Muscle of leg (tissue), 16 donors: ENCODE measurements at places on chromosomes 12 and 14. TPM values are rescaled to one million over a fixed set of nuclear protein-coding genes. Genes with fewer than 3 reads are reported as not detected.

DNA sequence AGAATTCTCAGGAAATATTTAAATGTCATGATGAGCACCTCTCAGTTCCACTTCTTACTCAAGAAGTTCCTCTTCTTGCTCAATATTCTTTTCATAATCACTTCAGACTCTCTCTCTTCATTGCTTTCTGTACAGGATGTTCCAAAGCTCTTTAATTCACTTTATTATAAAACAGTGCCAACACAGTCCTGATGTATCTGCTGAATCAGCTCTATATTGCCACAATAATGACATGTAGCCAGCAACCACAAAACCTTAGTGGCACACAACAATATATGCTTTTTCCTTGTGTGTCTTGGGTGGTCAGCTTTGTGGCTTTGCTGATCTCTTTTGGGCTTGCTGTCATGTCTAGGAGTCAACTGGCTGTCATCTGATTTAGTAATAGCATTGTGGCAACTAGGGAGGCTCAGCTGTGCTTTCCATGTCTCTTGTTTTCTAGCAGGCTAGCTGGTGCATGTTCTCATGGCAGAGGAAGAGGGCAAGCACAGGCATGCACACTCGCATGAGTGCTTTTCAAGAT lies 52.8 kb upstream of the SLC2A13 start:
- no peaks in the 10 kb centered on the region for H3K36me3 ChIP-seq
- no peaks in the 10 kb centered on the region for H3K27me3 ChIP-seq
- no peak for DNase-seq
- H3K27ac ChIP-seq: no peak overlapping the region
- no peaks in the 10 kb centered on the region for H3K4me1 ChIP-seq
- H3K4me3 ChIP-seq: no peak overlapping the region

DNA sequence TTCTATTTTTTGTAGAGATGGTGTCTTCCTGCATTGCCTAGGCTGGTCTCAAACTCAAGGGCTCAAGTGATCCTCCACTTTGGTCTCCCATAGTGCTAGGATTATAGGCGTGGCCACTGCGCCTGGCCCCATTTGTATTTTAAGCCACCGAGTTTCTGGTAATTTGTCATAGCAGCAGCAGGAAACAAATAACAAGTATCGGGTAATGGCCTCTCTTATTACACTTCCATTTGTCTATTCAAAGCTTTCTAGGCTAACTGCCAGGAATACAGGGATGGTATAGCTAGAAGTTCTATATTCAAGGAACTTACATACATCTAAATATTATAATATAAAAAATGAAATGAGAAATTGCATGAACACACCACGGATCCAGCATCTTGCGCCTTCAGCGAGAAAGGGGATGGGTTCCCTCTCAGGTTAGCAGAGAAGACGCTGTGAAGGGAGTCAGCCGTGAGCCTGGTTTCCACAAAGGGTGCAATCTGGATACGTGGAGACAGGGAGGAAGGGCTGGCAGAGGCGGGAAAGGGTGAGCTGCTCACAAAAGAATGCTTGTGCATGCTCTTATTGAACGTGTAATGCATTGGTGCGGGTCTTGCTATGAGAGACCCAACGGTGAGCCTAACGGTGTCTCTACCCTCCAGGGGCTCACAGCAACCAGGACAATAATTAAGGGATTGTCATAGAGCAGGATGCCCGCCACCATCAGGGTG lies 9.5 kb downstream of the BDKRB1 start:
- H3K27ac ChIP-seq: no peak overlapping the region
- H3K4me1 ChIP-seq: peaks cover 56% of the 10 kb centered on the region
- H3K27me3 ChIP-seq: no peaks in the 10 kb centered on the region
- H3K4me3 ChIP-seq: no peak overlapping the region
- no peaks in the 10 kb centered on the region for H3K36me3 ChIP-seq

DNA sequence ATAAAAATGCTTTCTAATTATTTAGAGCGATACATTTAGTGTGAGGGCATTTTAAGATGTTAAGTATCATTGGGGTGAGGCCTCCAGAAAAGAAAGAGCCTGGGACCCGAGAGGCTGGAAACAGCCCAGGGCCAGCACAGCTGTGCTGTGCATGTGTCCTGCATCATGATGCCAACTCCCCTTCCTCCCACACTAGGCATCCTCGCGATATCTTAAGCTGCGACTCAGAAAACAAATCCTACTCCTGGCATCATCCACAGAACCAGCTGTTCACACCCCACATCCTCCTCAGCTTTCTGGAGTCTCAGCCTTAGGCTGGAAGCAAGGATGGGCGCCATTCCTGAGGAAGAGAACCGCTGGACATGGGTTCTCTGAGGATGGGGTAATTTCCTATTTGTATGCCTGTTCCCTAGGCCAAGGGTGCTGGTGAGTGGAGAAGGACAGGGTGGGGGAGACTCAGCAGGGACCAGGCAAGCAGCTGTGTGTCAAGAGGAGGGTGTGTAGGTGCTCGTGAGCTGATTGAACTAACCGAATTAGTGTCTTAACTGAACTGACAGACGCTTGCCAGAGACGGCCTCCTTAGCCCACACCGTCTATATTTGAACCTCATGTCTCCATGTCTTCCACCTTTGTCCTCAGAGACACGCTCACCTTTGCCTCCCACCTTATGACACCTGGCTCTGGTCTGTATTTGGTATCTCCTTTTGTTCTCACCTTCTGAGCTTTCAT lies 15.6 kb upstream of the MCRS1 start:
- H3K4me3 ChIP-seq: no peak overlapping the region
- H3K27me3 ChIP-seq: no peaks in the 10 kb centered on the region
- H3K36me3 ChIP-seq: peaks cover 23% of the 10 kb centered on the region
- peak; percentile 92 for DNase-seq
- H3K4me1 ChIP-seq: peaks cover 68% of the 10 kb centered on the region
- H3K27ac ChIP-seq: peak overlapping the region; percentile 83

DNA sequence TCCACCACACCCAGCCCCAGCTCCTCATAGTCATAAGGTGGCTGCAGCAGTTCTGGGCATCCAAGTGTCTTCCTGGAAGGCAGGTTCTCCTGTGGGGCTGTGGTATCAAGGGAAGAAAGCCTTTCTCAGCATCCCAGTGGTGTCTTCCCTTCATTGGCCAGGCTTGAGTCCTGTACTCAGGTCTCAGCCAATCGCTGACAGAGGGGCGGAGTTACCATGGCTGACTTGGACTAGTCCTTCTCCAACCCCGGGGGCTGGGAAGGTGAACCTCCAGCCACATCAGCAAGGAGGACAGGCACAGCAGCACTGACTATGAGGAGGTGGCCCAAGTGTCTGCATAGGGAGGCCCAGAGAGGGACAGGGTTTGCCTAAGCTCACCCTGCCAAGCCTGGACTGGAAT lies 64.0 kb upstream of the SLC24A4 start:
- H3K27me3 ChIP-seq: peaks cover 18% of the 10 kb centered on the region
- H3K36me3 ChIP-seq: no peaks in the 10 kb centered on the region
- no peak overlapping the region for H3K27ac ChIP-seq

CPNE8 gene
- 6.9 TPM for polyA plus RNA-seq

GRCh38 chr14:64569138-64569631 lies 19.4 kb downstream of the PPP1R36 start:
- no peak overlapping the region for H3K27ac ChIP-seq
- H3K4me1 ChIP-seq: peaks cover 15% of the 10 kb centered on the region
- no peaks in the 10 kb centered on the region for H3K27me3 ChIP-seq
- peak; percentile 65 for DNase-seq
- no peaks in the 10 kb centered on the region for H3K36me3 ChIP-seq

BIN2 gene
- polyA plus RNA-seq: 3.0 TPM

CLEC1A gene
- 3.2 TPM for polyA plus RNA-seq
